ENCODE measurements at places on chromosomes 2 and 18. TPM values are rescaled to one million over a fixed set of nuclear protein-coding genes. Genes with fewer than 3 reads are reported as not detected.

DNA sequence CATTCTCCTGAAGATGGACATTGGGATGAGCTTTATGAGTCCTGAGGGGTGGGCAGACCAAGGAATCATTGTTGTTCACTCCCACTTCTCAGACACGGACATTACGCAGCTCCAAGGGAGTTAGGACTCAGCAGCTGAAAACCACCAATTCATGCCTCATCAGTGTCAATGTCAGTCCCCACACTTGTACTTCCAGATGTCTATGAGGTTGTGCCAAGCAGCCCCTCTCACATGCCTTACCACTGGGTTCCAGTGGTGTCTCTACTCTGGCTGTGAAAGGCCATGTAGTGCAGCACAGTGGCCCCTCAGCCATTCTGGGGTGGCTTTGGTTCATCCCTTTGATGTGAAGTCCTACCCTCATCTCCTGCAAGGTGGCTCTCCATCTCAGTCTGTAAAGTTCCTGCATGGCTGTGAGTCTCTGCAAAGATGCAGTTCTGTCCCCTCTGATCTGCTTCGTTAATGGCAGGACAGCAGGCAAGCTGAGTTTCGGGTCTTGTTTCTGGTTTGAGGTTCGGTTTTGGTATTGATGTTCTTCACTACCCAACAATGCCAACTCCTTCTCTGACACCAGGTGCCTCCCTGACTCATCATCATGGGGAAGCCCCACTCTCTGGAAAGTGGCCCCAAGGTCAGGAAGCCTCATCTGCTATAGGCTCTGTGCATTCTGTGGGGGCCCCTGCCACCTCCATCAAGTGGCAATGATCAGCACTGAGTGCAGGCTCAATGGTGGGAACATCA is 14.0 kb upstream of the COL6A3 start:
- DNase-seq, result no peak

DNA sequence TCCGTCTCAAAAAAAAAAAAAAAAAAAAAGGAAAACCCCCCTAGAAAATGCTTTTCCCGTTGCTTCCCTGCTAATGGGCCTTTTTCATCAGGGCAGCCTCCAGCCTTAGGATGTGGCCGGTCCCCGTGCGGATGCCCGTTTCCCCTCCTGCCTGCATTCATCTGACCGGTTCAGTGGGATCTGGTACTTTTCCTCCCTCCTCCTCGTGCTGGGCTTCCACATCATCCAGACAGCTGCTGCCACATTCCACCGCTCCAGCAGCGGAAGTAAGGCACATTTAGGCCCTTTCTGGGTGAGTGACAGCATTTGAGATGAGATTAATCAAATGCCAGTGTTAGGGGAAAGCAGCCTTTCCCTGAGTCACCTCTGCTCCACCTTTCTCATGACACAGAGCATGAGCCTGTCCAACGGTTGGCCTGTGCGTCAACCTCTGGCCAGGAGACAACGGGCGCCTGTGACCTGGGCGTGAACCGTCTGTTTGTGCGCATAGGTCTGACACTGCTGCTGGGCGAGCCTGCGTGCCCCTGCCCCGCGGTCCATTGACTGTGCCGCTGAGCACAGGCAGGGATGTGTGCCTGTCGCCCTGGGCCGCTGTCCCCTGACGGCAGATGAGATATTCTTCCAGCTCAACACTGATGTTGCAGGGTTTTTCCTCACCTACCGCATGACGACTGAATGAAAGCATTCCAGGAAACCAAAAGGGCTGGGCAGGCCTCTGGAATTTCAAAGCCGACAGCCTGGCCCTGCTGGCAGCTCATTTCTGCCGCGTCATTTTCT is 174.0 kb downstream of the TGIF1 start:
- peak; percentile 97 for DNase-seq

DNA sequence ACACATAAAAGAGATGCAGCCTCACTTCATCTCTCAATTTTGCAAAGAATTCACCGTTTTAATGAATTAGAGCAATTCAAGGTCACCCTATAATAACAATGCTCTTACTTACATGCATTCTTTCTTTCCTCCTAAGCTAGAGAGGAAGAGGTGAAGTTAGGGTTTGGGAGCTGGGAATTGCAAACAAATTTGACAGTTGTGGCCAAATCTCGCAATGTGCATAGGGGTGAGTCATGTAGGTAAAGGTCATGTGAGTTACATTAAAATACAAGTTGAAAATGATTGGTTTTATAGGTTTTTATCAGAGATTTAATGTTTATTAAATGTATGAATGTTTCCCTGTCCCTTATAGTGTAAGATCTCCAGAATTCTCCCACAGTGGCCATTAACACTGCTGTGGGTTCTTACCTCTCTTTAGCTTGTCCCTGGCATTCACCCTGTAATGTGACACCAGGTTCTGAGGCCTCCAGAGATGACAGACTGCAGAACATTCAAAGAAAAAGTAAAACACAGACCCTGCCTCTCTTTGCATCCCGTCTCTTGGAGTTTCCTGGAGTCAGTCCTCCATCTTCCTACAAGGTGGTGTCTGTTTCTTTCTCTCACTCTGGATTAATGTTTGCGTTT is 53.7 kb upstream of the LGALSL start:
- DNase-seq, result no peak

GRCh38 chr2:69034122-69034521 is 21.1 kb downstream of the ANTXR1 start:
- no peak for DNase-seq

DNA sequence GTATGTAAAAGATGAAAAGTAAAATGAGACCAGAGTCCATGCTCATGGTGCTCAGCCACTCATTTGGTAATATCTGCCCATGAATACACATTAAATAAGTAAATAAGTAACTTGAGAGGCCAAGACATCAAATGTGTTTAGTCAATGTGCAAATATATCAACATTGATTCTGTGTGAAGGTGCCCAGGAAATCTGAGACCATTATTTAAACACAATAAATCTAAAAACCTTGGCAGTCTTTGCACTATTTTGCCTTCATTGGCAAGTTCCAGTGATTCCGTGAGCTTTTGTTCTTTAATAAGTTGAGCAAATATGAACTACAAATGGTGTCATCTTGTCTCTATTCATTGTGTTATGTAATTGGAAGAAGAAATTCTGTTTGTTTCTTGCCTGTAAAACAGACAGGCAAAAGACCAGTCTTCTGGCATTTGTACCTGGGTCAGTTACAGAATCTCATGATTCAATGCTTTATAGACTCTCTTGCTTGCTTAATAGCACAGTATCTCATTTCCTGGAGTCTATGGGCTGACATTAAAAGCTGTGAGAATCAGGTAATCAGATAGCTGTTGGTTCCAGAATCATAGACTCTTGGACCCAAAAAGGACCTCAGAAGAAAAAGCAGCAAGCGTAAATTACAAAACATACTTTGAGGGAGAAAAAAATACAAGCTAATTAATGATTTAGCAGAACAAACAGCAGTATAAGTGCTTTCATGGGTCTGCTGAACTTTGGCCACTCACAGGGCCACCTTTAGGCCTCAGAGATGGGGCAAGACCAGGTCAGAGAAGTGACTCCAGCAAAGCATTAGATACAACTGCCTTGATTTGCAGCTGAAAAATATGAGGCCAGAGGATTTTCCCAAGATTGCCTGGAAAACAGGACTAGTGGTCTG is 20.0 kb upstream of the SERPINB3 start:
- no peak for DNase-seq

- no peak for DNase-seq
Measured at GRCh38 chr2:133816037-133816436, 247.8 kb upstream of the NCKAP5 start.

DNA sequence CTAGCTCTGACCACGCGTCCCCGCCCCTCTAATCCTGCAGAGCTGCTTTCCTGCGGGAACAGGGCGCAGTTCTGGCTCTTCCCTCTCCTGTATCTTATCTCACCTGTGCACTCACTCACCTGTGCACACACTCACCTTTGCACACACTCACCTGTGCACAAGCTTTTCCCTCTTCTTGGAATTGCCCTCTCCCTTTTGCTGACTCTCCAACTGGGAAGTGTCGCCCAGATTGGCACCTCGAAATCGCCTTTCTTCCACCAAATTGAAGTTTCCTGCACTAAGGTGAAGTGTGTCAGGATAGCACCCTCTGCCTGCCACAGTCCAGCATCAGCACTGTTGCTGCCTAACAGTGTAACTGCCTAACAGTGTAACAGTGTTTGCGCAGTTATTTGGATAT is 566 bp upstream of the CMPK2 start:
- DNase-seq, result no peak

GRCh38 chr2:12841021-12841420 is 124.3 kb downstream of the TRIB2 start:
- no peak for DNase-seq

DNA sequence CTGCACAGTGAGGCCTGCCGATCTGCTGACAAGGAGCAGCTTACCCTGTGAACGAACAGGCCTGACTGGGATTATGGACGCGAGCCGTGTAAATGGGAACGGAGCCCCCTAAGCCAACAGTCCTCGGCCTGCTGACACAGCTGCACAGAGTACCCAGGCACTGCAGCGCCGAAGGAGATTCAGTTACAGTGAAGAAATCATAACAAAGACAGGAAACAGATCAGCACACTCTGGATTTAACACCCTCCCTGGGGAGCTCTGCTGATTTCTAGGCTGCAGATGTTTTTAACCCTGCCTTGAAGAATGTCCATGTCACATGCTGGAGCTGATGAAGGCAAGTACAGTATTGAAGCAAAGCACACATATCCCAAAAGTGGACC is 43.4 kb downstream of the COLEC12 start:
- no peak for DNase-seq

PROC gene
- total RNA-seq, result not detected

CIDEA gene
- total RNA-seq, result not detected

CCDC74B gene
- 3.8 TPM for total RNA-seq

DLX1 gene
- total RNA-seq, result 9.3 TPM

C2orf80 gene
- total RNA-seq, result not detected

LRRC30 gene
- not detected for total RNA-seq
